ENCODE measurements at places on chromosomes 13 and 19.

DNA sequence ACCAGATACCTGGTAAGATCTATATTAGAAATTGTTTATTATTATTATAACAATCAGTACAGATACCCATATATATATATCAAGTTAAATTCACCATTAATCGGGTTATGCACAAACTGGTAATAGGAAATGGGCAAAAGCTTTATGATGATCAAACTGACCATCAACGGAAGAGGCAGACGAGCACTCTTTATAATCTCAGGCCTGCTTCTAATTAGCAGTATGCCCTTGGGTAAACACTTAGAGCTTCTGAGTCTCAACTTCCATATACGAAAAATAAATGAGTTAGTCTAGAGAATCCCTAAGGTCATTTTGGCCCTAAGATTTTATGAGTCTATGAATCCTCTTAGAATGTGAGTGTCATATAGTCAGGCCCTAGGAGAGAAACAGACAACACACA, 710.9 kb downstream of the PCDH9 start:
- DNase-seq: no peak

DNA sequence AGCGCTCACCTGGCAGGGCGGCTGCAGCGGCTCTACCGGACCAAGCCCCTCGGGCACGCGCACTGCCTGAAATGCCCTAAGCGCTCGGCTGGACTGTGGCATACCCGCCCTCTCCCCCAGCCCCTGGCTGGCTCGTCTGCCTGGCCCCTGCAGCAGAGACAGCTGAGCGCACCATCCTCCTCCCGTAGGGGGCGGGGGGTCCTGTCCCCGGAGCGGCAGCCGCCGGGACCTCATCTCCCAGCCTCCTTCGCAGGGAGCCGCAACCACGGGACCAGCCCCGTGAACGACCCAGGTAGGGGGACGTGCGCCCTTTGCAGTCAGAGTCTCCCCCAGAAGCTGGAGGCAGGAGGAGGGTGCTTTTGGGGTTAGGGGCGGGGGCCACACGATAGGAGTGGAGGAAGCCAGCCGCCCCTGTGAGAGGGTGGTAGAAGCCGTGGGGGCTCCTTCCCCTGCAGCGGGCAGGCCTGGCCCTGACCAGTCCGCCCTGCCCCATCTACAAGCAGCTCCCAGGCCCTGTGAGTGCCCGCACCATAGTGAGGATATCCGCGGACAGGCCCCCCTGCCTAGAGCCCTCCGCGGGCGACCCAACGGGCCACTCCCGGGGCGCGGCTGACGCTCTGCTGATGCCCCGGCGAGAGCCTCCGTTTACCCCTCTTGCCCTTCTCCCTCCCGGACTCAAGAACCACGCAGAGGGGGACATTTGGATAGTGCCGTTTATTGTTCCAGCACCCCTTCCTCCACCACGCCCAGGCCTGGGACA, 34.2 kb downstream of the ZNF787 start:
- DNase-seq: no peak

- no peak for DNase-seq
These were observed 48.4 kb downstream of the ATP8A2 start for GRCh38 chr13:25420161-25420560.

DNA sequence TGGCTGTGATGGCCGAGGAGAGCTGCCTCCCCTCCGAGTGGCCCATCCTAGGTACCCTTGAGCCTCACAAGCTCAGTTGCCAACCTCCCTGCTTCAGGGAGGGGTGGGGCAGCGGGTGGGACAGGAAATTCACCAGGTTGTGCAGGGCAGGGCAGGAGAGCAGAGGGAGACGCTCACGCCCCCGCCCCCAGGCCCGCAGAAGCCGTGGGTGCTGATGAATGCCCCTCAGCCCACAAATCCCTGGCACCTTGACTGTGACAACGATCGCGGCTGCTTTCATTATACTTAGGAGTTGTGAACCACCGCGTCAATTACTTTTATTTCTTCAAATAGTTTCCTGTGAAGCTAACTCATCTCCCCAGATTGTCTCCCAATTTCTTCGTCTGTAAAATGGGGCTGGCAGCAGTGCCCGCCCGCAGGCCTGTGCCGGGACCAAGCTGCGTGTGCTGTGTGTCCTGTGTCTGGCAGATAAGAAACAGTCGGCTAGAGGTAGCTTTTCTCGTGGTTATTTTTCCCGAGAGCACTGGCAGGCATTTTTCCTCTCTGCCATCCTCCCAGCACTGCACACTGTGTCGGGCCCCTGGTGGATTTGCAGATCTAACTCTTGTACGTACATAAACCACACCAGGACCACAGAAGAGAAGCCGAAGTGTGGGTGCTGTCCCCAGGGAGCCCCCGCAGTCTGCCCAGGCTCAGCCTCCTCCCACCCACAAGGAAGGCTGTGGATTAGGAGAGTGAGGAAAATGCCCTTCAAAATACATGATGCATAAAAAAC, 7.9 kb upstream of the RASA3 start:
- no peak for DNase-seq

GRCh38 chr19:7670150-7670783, 1.4 kb downstream of the RETN start:
- DNase-seq: no peak

GRCh38 chr13:23960566-23961156, 63.4 kb upstream of the C1QTNF9B start:
- DNase-seq: no peak

DNA sequence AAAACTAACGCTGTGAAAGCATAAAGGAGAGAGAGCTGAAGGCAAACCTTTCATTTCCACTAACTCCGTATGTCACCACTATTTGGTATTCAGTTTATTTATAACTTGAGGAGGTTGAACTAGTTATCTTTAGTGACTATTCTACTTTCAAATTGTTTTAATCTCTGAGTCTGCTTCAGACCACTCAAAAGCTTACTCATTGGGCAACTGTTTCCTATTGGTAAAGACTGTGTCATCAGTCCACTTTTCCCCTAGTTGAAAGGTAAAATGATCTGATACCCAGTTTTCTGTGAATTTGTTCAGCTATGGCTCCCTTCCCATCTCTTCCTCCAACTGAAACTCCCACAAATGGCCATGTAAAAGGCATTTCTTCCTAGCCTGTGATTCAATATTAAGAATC, 39.1 kb downstream of the TEX26 start:
- DNase-seq: no peak

DNA sequence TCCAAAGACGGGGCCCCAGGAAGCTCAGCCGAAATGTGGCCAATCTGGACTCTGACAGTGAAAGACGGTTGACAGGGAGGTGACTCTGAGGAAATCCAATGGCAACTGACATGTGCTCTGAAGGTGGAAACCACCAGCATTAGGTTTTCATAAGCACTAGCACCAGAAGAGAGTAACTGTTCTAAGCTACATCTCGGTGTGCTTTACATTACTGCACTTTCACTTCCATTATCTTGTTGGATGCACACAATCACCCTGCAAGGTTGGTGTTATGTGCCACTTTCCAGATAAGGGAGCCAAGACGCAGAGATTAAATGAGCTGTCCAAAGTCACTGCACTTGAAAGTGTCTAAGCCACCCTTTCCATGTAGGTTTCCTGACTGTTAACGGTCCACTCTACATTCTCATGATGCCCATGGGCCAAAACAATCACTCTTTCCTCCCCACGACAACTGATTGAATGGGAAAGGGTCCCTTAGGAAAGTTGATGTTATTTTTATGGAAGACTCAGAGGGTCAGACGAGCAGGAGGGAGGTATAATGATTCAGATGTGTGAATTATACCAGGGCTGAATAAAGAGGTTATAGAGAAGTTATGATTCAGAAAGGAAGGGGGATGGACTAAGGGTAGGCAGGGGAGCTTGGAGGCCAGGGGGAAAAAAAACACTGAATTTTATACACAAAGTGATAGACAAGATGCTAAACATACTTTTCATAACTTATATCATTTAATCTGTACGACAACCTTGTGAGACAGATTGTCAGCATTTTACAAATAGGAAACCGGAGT, 52.8 kb downstream of the RUBCNL start:
- no peak for DNase-seq

GRCh38 chr13:103876571-103876970, 810.4 kb upstream of the SLC10A2 start:
- no peak for DNase-seq

DNA sequence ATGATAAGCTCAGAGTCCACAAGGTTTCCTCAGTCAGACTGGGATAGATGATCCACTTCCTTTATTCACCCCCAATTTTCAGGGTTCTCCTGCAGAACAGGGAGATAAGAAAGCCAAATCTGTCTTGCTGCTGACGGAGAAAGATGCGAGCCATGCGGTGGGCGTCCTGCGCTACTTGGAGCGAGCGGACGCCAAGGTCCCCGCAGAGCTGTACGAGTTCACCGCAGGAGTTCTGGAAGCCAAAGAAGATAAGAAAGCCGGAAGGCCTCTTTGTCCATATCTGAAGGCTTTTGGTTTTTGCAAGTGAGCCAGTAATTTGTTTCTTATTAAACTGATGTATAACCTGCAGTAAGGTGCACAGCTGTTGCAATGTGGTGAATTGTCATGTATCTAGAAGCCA, 66.7 kb downstream of the SLC7A9 start:
- no peak for DNase-seq

- DNase-seq: no peak
These were observed 2.2 kb downstream of the ZIC2 start for GRCh38 chr13:99983499-99984401.

DNA sequence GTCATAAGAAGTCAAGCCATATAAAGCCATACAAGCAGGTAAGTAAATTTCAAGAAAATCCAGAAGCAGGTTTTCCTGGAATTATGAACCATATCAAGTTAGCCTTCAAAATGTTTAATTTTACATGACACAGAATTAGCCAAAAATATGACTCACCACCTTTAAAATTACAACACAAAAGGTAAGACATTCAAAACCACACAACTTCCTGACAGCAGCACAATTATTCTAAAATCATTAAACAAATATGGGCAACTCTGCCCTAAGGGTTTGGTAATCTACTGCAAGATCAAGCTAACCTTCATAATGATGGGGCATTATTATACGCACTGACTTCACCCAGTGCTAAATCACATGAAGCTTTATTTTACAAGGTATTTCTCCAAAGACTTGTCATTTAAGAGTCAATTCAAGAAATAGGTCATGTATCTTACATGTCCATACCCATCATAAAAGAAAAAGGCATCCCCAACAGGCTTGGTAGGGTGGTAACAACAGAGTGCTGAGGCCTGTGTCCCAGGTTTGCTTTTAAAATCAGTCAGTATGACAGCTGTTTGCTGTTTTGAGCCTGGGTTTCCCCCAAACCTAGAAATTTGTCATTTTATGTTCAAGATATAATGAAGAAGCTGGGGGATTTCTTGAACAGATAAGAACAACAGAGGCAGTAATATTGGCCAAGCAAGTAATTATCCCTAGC, 15.2 kb downstream of the RCBTB1 start:
- no peak for DNase-seq

GRCh38 chr19:5052945-5053485, 84.1 kb downstream of the KDM4B start:
- no peak for DNase-seq
